Stimulated activated naive CD4-positive, alpha-beta T cell treated with Interleukin-2 at 50 U/mL for 16 hours (primary cell): ENCODE measurements at places on chromosomes 5 and 9.
A peak's percentile ranks its signal among the peaks of the same experiment; 100 is the strongest.

- no peak for DNase-seq
Measured at GRCh38 chr9:93080406-93080805, 15.6 kb upstream of the CARD19 start.

- DNase-seq: no peak
Measured at GRCh38 chr5:109407913-109408312, 1.9 kb downstream of the PJA2 start.

GRCh38 chr9:127778280-127779135 is at the start of gene SH2D3C:
Gene SH2D3C, minus strand, starts transcription at chr9:127778666. Its CDS starts 39 bp downstream, at chr9:127778627.
- peak; percentile 53 for DNase-seq

DNA sequence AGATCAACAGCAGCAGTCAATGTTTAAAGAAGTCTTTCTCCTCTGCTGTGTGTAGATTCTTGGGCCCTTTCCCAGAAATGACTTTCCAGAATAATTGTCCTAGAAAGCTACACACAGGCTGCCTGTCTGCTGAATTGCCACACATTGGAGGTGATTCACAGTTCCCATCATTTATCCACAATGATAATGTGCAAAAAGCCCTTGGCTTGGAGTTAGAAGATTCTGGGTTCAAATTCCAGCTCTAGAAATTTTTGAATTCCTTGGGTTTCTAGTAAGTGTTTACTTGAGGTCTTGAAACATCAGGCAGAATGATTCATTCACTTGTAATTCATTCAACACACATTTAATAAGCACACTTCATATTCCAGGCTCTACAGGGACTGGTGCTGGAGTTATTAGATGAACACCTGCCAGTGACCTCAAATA is 28.6 kb upstream of the EPB41L4B start:
- DNase-seq: no peak

DNA sequence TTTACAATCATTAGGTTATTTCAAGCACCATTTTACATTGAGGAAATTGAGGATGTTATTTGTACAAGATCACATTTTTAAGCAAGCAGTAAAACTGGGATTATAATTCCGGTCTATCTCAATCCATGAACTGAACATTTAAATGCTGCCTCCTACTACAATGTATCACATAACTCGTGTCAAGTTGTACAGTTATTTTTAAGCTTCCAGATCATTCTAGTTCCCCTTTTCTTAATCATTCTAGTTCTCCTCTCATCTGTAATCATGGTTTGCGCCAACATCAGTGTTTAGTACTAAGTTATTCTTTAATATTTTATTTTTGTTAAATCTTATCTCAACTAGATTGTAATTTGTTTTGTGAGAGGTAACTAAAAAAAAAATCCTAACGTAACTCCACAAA is 2.4 kb upstream of the UHRF2 start:
- no peak for DNase-seq
